ENCODE measurements at places on chromosomes 2 and 18.

DNA sequence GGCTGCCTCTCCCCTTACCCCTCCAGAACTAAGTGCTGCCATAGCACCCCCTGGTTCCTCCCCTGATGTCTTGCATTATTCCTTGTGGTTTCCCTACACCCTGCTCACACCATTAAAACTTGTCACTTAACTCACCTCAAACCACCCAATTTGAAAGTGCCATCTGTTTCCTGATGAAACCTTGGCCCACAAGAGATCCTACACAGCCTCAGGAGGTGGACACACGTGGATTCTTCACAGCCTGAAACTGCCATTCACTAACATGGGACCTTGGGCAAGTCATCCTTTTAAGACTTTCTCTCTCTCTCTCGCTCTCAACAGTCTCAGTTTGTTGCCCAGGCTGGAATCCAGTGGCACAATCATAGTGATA is 27.5 kb upstream of the FAM124B start:
- no peak for DNase-seq

DNA sequence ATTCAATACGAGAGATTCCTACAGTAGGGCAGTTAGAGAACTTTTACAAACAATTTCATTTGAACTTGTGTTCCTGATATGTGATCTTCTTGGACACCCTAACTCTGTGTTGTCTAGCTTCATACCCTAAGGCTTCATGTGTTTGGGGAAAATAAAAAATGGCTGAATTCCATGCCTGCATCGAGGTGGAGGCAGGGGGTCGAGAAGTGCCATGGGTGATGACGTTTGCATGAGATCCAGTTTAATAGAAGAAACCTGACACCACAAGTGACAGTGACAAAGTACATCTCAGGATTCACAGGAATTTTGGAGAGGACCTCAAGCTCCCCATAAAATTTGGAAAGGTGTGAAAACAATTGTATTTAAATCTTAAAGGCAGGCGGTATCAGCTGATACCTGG is 169.2 kb upstream of the NABP1 start:
- DNase-seq, result no peak

- no peak for DNase-seq
Measured at GRCh38 chr18:36411745-36412168, 114.2 kb downstream of the FHOD3 start.

DNA sequence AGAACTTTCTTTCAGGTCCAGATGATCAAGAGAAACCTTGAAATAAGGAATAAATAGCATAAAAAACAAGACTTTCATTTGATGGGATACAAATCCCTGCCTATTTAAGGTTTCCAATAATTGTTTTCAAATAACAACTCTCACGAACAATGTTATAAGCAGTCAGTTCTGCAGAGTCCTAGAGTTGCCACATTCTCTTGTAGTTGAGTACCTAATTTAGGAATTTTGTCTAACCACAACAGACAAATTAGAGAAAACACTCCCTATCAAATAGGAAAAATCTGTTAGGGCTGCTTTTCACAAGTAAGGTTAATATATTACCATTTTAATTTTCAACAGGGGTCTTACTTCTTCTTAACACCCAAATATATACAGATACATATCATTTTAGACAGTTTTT is 130.1 kb upstream of the CDH20 start:
- no peak for DNase-seq

DNA sequence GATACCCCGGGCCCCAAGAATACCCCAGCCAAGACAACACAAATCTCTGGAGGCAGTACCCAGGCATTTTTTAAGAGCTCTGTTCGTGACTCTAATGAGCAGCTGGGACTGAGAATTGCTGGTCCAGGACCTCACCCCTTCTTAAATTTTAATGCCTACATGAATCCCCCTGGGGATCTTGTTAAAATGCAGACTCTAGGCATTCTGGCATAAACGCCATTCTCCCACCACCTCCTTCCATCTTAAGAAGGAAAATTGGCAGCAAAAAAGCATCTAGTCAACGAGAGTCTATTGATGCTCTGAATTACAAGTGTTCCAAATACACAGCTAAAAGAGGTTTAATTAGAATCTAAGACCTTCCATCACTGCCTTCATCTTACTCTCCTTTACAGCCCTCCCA is 5.0 kb downstream of the CHST10 start:
- DNase-seq, result no peak

DNA sequence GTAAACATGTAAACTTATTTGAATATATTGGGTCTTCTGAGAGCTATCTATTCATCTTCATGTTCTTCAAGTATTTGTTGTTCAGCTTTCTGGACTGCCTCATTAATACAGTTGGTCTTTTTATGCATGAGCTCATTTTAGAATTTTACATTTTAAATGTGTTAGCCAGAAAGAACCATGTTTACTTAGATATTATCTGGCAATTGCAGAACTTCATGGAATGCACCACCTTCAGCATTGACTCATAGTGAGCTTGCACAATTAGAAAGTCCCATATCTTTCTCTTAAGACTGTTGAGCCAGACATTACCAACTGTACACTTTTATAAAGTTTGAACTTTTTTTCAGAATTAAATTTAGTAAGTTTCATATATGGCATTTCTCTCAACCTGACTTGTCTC is 536.7 kb downstream of the RIT2 start:
- DNase-seq, result no peak

DNA sequence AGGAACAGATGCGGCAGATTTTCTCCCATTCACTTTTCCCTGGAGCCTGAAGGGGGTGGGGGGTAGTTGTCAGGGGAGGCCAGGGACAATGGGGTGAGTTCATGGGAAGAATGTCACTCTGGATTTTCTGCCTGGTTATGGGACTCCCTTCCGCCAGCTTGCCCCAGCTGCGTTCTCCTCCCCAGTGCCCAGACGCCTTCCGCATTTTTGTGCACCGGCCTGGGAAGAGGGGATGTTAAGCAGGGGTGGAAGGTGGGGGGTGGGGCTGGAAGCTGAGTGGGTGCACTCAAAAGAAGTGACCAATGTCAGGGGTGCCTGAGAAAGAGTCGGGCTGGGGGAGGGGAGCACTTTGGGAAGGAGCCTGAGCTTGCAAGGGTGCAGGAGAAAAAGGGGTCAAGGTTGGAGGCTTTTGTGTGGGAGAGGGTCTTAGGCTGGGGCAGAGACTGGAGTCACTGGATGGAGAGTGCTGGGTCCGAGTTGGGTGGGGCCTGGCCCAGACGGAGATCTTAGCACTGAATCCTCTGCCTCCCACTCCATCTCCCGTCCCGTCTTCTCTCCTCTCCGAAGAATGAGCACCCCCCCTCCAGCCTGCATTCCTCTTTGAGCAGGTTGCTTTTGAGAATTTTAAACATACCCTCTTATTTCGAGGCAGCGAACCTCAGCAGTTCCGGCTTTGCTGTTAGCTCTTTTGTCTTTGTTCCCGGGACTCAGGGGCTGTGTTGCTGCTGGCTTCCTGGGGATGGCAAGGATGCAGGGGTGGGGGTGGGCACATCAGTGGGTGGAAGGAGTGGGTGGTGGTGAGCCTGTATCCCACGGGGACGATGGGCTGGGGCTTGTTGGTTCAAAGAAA is 2.7 kb downstream of the IGFBP2 start:
- no peak for DNase-seq

DNA sequence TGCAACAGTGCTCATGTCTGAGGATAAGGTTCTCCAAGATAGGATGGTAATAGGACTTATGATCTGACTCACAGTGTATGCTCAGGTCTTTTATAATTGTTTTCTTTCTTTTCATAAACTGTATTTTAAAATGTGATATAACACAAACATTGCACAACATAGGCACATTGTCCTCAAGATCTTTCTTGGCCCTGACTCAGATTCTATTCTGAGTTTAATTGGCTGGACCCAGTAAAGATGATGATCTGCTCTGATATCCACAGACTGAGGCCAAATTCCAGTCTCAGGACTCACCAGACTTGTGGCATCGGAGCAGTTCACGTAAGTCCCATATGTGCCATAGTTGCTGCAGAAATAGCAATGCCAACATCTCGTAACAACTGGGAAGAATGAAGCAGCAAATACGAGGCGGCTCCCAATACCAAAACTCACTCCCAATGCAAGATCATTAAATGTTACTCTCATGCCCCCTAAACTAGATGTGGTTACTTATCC is 448.9 kb upstream of the SLC14A2 start:
- no peak for DNase-seq

GRCh38 chr18:48589797-48590519 is 51.1 kb downstream of the CTIF start:
- no peak for DNase-seq

DNA sequence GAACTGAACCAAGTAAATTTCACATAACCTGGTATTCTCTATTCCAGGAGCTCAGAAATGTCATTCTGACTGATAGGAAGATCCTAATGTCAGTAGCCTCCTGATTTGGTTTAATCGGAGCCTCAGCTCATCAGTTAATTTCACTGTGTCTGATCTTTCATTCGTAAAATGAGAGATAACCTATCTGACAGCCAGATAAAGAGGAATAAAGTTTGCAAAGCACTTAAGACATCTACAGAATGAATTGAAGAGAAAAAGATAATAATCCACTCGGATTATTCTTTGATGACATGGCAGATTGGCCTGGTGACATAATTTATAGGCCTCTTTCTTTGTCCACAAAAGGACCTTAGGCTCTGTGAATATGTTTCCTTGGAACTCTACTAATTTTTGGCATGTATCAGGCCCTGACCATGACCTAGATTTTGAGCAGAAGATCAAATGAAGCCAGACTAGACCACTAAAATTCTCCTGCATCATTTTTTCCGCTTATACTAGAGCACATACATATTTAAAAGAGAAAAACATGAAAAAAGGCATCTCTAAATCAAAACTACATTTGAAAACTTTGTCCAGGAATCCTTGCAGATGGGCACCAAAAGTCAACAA is 312.4 kb downstream of the MTX2 start:
- no peak for DNase-seq

GRCh38 chr2:200862532-200863000 is 1.9 kb downstream of the CLK1 start:
- DNase-seq, result no peak

GRCh38 chr2:12096051-12096787 is 349.8 kb downstream of the LPIN1 start:
- DNase-seq, result no peak

- no peak for DNase-seq
Measured at GRCh38 chr18:9872823-9873222, 12.9 kb upstream of the TXNDC2 start.

GRCh38 chr2:110755491-110756078 is 23.2 kb downstream of the ACOXL start:
- peak; percentile 29 for DNase-seq

GRCh38 chr2:234403074-234403473 is 93.8 kb downstream of the ARL4C start:
- no peak for DNase-seq

DNA sequence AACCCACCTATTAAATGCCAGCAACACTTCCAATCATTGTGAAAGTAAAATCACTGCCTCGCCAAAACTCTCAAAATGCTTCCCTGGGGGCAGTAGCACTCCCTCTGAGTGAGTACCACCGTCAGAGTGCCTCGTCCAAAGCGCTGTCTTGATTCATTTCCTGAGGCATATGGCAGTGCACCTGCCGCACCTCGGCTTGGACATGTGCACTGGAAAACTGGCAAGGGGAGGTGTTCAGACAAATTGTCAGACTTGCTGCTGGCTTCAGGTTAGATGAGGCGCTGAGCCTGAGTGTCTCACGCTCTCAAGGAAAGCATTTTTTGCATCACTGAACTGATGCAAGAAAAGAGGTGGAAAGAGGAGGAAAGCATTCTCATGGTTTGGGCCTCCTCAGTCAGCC is 132.8 kb downstream of the ATL2 start:
- DNase-seq, result no peak

- DNase-seq, result no peak
Measured at GRCh38 chr2:46298522-46299353, 1.5 kb downstream of the EPAS1 start.
